ENCODE measurements at places on chromosomes 1 and 21.

GRCh38 chr1:225573216-225573615 is 79.7 kb downstream of the ENAH start:
- DNase-seq: no peak

- DNase-seq: no peak
Measured at GRCh38 chr1:100152271-100152670, 19.3 kb downstream of the TRMT13 start.

- DNase-seq: no peak
Measured at GRCh38 chr1:54118704-54119103, 34.1 kb downstream of the CDCP2 start.

DNA sequence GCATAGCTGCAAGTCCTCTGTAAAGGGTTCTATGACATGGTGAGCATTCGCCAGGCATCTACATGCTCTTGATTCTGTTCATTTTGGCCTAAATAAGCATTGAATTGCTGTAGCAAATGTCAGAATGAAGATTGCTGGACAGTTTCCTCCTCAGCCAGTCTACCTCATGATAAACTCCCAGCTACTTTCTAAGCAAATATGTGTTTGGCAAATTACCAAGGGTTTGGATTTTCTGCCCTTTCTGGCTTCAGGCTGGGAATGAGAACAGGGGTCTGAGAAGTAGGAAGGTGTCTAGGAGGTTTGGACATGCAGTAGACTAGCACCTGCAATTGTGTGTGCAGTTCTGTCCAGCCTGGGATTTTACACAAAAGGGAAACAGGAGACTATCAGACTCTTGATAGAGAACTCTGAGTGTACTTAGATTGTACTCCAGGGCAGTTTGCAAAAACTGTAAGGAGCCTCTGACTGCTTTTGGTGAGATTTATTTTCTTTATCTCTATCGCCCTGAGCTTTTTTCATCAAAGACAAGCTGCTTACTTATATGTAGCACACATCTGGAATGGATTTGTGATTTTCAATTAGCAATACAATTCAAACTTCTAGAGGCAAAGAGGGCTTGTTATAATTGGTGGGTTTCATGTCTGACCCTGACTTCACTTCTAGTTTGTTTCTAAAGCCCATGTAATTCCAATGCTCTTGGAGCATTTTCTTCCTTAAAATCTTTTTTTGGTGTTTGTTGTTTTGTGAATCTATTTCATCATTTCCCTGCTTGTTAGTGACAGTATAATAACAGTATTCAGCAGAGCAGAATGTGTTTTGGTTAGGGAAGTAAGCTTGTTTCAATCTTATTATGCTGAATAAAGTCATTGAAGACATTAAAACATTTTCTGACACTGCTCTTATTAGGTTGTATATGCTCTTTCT is 150.8 kb downstream of the VPS13D start:
- no peak for DNase-seq

DNA sequence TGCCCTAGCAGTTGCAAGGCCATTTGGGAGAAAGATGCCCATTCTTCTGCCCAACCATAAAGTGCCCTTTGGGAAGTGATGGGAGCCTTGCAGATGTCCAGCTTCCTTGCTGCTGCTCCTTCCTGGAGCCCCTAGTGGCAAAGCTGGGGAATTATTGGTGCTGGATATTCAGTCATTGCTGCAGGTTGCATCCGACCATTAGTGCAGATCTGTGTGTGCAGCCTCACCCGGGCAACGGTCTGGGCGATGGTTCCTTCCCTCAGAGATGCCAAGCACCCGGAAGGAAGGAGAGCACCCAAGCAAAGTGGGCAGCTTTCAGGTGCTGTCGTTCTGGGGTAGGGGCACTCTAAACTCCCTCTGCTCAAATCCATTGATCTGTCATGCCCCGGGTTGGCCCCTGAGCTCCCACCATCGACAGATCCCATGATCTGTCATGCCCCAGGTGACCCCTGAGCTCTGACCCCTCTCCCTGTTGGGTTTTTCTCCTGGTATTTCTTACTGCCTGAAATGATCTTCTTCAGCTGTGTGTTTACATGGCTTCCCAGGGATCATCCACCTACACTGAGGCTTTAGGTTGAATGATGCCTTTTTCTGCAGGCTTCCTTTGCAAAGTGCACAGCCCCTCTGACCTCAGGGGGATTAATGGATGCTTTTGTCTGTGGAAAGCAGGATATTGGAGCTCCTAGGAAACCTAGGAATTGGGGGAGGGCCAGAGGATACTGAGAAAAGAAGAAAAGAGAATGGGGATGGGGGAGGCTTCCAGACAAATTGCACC is 467.5 kb downstream of the PTPRU start:
- no peak for DNase-seq

DNA sequence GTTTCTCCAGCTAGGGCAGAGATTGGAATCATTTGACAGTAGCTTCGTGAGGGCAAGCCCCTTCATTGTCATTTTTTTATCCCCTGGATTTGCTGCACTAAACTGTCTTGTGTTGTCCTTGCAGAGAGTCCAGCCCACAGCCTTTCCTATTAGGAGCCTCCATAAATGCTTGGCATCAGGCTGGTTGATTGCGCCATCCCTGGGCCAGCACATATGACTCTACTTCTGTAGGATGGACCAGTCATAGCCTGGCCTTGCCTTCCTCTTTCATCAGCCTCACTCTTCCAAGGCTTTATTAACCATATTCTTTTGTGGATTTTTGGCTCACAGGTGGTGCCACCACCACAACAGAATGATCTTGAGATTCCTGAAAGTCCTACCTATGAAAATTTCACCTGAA is 31.4 kb downstream of the LY9 start:
- DNase-seq: no peak

GRCh38 chr1:81379430-81379829 is 421.3 kb upstream of the ADGRL2 start:
- no peak for DNase-seq

- no peak for DNase-seq
Measured at GRCh38 chr21:43939443-43940328, 72.4 kb upstream of the TRAPPC10 start.

GRCh38 chr1:33151116-33151515 is 30.7 kb downstream of the TRIM62 start:
- no peak for DNase-seq

GRCh38 chr1:40038697-40039096 is 1.8 kb upstream of the CAP1 start:
- DNase-seq: no peak

DNA sequence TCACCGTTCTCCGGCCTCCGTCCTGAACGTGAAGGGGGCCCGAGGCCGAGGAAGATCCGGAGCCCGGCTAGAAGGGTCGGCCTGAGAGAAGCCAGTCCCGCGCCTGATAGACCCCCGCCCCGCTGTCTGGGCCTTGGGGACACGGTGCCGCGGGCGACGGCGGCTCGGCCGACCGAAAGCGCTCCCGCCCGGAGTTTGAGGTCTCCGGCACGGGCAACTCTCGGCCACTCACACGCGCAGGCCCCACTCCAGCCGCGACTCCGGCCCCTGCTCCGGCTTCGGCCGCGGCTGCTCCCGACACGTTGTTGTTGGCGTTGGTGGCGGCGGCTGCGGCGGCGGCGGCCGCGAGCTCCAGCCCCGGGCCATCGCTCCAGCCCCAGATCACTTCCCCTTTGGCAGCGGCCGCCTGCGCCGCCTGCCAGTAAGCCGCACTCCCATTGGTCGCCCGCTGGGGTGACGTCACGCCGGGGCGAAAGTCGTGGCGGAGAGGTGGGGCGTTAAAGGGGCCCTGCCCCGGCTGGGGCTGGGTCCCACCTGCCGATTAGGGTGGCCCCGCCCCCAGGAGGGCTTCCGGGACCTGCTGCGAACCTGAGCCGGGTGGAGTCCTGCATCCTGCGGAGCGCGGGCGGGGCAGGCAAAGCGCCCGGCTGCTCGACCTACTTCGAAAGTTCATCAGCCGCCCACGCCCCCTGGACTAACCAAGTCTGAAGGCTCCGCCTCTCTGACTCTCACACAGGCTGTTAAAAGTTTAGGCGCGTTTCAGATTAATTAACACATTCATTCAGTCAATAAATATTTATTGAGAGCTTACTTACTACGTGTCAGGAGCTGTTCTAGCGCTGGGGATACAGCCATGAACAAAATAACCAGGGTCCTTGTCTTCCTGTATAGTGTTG is at the start of gene EFCAB14:
TSS of gene EFCAB14 (minus strand) at position 388 of the 896 bp plus-strand sequence. CDS start 1,027 bp downstream, outside the sequence.
- DNase-seq: peak; percentile 78

DNA sequence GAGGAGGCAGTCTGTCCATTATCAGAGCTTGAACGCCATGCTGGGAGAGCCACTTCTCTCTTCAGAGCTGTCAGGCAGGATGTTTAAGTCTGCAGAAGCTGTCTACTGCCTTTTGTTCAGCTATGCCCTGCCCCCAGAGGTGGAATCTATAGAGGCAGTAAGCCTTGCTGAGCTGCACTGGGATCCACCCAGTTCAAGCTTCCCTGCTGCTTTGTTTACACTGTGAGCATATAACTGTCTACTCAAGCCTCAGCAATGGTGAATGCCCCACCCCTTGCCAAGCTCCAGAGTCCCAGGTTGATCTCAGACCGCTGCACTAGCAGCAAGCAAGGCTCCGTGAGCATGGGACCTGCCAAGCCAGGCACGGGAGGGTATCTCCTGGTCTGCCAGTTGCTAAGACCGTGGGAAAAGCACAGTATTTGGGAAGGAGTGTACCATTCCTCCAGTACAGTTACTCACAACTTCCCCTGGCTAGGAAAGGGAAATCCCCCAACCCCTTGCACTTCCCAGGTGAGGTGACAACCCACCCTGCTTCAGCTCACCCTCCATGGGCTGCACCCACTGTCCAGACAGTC is 32.5 kb downstream of the RGS13 start:
- no peak for DNase-seq

GRCh38 chr1:203521812-203522211 is 27.9 kb downstream of the OPTC start:
- DNase-seq: peak; percentile 68

DNA sequence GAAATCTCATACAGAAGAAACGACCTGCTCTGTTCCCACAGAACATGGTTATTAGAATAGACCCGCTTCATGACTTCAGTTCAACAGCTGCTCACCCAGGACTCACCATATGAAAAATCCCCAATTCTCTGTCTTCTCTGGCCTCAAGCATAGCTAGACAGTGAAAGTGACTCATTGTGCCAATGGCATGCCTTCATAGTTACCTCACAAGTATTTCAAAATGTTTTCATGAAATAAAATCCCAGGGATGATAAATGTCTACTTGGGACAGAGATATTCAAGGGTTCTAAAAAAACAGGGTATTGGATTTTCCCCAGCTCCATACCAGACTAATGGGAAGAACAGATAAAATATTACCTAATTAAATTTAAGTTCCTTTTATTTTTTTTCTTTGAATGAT is 82.3 kb downstream of the NOTCH2 start:
- DNase-seq: no peak

DNA sequence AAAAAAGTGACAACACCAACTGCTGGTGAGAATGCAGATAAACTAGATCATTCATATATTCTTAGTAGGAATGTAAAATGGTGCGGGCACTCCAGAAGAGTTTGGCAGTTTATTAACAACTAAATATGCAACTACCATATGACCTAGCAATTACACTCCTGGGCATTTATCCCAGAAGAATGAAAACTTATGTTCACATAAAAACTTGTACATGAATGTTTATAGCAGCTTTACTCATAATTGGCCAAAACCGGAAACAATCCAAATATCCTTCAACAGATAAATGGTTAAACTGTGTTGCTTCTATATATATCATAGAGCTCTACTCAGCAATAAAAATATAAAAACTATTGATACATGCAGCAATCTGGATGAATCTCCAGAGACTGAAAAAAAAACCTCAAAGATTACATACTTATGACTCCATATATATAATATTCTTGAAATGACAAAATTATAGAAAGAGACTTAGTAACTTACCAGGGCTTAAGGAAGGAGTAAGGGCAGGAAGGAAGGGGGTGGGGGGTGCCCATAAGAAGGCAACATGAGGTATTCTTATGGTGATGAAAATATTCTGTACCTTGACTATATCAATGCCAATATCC is 99.9 kb downstream of the KCNH1 start:
- no peak for DNase-seq

All from NCI-H1092 (cell line).